NCI-H460 (cell line): ENCODE measurements at places on chromosomes 11 and 22. TPM values are rescaled to one million over a fixed set of nuclear protein-coding genes. Genes with fewer than 3 reads are reported as not detected.

Gene MMP27
- total RNA-seq = not detected in 2 replicates

Gene PRR33
- total RNA-seq = not detected in 2 replicates

Gene PARVG
- total RNA-seq = not detected in 2 replicates

Gene TMA7B
- not detected in 2 replicates for total RNA-seq

Gene RGL4
- total RNA-seq = 0.07 TPM in 1 of 2 replicates, not detected in the other

Gene NUP98
- 82.8 and 96.9 TPM in 2 replicates for total RNA-seq

Gene TSGA10IP
- not detected in 2 replicates for total RNA-seq

Gene CDON
- total RNA-seq = 3.4 and 3.7 TPM in 2 replicates

Gene BLID
- not detected in 2 replicates for total RNA-seq

Gene SLC22A8
- not detected in 2 replicates for total RNA-seq

Gene FAM76B
- total RNA-seq = 19.6 and 21.1 TPM in 2 replicates

Gene CHRM1
- total RNA-seq = not detected in 2 replicates

Gene INSC
- total RNA-seq = 0.17 and 1.0 TPM in 2 replicates

Gene ELFN2
- 0.02 TPM in 1 of 2 replicates, not detected in the other for total RNA-seq

Gene KDM4E
- not detected in 2 replicates for total RNA-seq

Gene HIC2
- 1.7 and 1.9 TPM in 2 replicates for total RNA-seq

Gene INS
- total RNA-seq = not detected in 2 replicates

Gene RASD2
- total RNA-seq = 0.02 TPM in 1 of 2 replicates, not detected in the other

Gene MRGPRX3
- 0.23 and 0.57 TPM in 2 replicates for total RNA-seq

Gene PKNOX2
- not detected in 2 replicates for total RNA-seq

Gene PGM2L1
- total RNA-seq = 2.1 TPM in 2 replicates

Gene SLC3A2
- 449 and 464 TPM in 2 replicates for total RNA-seq

Gene C11orf54
- total RNA-seq = 26.4 and 29.6 TPM in 2 replicates

Gene SERPIND1
- total RNA-seq = 11.2 and 11.3 TPM in 2 replicates

Gene MICAL2
- 0.63 and 1.4 TPM in 2 replicates for total RNA-seq

Gene UPB1
- 0.02 TPM in 1 of 2 replicates, not detected in the other for total RNA-seq

Gene PPFIBP2
- 1.5 and 2.5 TPM in 2 replicates for total RNA-seq

Gene LSP1
- not detected in 2 replicates for total RNA-seq

Gene DEUP1
- total RNA-seq = not detected in 2 replicates

Gene OR8A1
- total RNA-seq = not detected in 2 replicates

Gene DEAF1
- 30.3 and 32.3 TPM in 2 replicates for total RNA-seq

Gene FJX1
- total RNA-seq = 30.0 and 33.1 TPM in 2 replicates

Gene RAPSN
- 0.17 TPM in 1 of 2 replicates, not detected in the other for total RNA-seq
